ENCODE measurements at places on chromosomes 16 and 17.

DNA sequence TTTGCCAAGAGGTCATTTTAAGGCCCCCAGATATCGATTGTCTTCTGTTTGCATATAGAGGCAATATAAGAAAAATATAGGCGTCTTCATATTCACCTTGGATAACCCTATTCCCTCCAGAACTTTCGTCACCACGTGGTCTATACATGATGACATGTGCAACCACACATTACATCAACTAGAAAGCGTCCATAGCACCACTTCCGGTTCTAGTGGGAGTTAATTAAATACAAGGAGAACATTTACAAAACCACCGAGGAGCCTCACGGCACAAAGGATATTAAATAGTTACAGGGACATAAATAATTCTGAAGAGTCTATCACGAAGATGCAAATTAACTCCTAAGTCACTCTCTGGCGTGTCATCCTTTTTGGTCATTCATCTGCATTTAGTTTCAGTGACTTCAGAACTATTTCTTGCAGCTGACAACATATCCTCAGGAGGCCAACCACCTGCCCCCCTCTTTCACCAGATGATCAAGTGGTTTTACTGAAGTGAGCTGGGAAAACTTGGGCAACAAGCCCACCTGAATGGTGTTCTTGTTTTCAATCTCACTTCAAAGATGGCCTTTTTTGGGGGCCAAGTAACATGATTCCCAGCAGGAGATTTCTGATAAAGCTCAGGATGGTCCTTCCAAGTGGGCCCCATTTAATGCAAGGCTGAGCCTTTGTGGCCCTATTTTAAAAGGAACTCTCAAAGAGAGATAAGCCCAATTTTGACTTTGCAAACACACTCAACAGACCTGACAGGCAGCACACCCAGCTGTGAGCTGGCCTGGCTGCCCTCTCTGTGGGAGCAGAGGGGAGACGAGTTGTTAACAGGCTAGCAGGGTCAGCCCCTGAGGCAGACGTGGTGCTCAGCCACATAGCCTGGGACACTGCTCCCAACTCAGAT, 15.3 kb downstream of the CMTM3 start:
- no peaks in the 10 kb centered on the region for H3K36me3 ChIP-seq
- no peak for ATAC-seq
- no peak overlapping the region for H3K4me3 ChIP-seq
- H3K27me3 ChIP-seq: peaks cover 46% of the 10 kb centered on the region

DNA sequence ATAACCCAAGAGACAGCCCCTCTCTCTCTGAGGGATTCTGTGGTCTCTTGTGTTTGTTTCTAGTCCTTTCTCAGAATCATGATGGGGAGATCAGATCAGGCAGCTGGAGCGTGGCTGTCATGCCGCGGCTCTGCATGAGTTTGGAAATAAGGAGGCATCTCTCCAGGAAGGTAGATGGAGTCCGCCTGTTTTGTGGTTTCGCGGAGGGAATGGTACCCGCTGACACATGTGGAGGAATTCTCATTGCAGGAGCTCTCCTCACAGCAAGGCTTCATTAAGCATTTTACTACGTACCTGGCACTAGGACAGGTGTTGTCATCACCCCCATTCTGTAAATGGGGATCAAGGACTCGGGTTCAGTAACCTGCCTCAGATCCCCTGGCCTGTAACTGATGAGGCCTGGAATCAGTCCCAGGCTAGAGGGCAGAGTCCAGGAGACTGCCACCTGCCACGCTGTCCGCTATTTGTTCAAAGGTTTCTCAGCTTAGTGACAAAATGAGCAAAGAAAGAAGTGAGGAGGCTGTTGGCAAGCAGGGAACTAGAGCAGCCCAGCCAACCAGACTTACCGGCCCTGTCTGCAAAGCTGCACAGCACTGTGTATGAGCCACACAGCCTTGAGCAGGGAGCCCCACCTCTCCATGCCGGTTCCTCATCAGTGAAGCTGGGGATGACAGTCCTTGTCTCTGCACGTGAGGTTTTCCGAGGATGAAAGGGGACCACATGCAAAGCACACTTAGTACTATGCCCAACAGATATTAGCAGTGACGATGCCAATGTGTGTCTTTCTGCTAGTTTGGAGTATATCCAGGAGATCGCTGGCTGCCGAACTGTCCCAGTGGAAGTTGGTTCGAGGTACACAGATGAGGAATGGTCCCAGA, 11.0 kb downstream of the KDM8 start:
- H3K4me3 ChIP-seq: no peak overlapping the region
- no peaks in the 10 kb centered on the region for H3K4me1 ChIP-seq
- no peaks in the 10 kb centered on the region for H3K27me3 ChIP-seq

- H3K36me3 ChIP-seq: no peaks in the 10 kb centered on the region
- no peak overlapping the region for H3K4me3 ChIP-seq
- no peaks in the 10 kb centered on the region for H3K27me3 ChIP-seq
- ATAC-seq: no peak
Observed at GRCh38 chr17:7431231-7431630, 2.6 kb downstream of the SPEM3 start.

GRCh38 chr16:69329369-69330285, 761 bp downstream of the PDF start:
- H3K4me1 ChIP-seq: peaks cover 47% of the 10 kb centered on the region
- peak overlapping the region; percentile 88 for H3K4me3 ChIP-seq
- H3K27me3 ChIP-seq: no peaks in the 10 kb centered on the region

- peaks cover 19% of the 10 kb centered on the region for H3K4me1 ChIP-seq
- no peaks in the 10 kb centered on the region for H3K27me3 ChIP-seq
- peaks cover 22% of the 10 kb centered on the region for H3K36me3 ChIP-seq
- peak within 1 kb of the TSS; percentile 98 for H3K27ac ChIP-seq
- peak; percentile 98 for ATAC-seq
- H3K4me3 ChIP-seq: peak within 1 kb of the TSS; percentile 100
Observed at GRCh38 chr17:43006639-43007551, at the start of gene IFI35. Gene IFI35 (plus strand): TSS chr17:43006784. CDS start chr17:43006948, 164 bp downstream.

DNA sequence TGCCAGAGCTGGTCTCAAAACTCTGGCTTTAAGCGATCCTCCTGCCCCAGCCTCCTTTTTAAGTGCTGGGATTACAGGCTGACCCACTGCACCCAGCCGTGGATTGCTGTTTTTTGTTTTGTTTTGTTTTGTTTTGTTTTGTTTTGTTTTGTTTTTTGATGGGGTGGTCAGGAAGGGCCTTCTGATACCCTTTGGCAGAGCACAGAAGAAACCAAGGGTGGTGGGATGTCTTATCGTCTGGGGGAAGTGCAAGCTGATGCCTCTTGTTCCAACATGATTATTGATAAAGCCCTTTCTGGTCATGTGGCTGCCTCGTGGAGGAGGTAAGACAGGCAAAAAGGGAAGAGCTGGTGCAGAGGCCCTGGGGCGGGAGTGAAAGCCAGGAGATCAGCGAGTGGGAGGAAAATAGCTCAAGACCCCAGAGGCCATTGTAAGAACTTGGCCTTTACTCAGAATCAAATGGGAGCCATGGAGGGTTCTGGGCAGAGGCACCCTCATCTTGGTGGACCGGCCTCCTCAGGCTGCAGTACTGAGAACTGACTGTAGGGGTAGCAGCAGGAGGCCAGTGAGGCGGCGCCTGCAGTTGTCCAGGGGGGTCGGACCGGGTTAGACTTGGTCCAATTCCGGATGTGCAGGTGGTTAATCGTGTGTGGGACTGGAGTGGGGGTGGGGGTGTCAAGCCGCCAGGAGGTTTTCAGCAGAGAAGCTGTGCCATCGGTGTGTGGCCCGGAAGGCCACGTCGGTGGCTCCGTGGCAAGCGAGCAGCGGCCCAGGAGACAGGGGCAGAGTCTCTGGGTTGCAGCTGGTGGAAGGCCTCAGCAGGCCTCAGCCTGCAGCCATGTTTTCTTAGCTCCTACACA, 84.4 kb upstream of the GSE1 start:
- no peaks in the 10 kb centered on the region for H3K36me3 ChIP-seq
- no peak for ATAC-seq
- H3K27me3 ChIP-seq: peaks cover 19% of the 10 kb centered on the region
- H3K4me3 ChIP-seq: no peak overlapping the region

DNA sequence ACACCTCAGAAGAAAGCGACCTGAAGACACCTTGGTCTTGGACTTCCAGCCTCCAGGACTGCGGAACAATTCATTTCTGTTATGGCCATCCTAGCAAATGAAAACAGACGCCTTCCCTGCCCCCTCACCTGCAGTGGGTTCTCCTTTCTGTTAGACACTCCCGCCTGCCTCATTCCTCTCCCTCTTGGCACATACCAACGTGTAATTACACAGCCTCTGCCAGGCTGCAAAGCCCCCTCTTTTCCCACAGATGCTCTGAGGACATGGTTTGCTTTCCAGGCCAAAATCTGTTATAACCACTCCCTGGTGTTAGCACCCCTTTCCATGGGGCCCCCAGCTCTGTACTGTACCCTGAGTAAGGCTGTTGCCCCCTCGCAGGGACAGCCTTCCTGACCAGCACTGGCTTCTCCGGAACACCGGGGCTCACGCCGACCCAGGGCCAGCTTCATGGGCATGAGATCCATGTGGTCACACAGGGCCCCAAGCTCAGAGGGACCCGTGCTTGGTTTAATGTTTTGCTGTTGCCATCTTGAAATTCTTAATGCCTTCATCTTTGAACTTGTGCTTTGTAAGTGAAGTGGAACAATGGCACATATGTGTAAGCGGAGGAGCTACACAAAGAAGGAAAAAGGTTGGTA, 64.1 kb downstream of the SDK2 start:
- no peak overlapping the region for H3K27ac ChIP-seq
- no peaks in the 10 kb centered on the region for H3K27me3 ChIP-seq
- no peak overlapping the region for H3K4me3 ChIP-seq
- peaks cover 60% of the 10 kb centered on the region for H3K4me1 ChIP-seq

- H3K27me3 ChIP-seq: no peaks in the 10 kb centered on the region
- no peak for ATAC-seq
- H3K4me3 ChIP-seq: no peak overlapping the region
- peaks cover 18% of the 10 kb centered on the region for H3K4me1 ChIP-seq
- H3K27ac ChIP-seq: no peak overlapping the region
- H3K36me3 ChIP-seq: peaks cover 42% of the 10 kb centered on the region
Observed at GRCh38 chr17:80710714-80711302, 166.2 kb downstream of the RPTOR start.

DNA sequence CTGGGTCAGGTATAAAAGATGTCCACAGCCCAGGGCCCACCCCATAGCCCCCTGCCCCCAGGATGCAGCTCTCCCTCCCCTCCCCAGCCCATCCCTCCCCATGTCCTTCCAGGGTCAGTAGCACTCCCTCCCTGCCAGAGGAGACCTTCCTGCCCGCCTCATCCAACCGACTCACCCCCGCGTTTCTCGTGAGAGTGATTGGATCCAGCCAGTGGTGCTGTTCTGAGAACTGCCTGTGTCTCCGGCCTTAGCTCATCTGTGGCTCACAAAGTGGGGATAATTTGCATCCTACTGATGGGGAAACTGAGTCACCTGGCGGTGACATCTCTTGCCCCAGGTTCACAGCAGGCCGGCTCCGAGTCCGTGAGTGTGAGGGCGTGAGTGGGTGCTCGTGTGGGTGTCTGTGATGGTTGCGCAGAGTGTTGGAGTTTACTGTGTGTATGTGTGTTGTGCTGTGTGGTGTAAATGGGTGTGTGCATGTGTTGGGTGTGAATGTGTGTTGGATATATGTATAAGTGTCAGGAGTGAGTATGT, 90.7 kb upstream of the GSE1 start:
- H3K36me3 ChIP-seq: no peaks in the 10 kb centered on the region
- H3K27ac ChIP-seq: no peak overlapping the region
- ATAC-seq: no peak
- H3K4me3 ChIP-seq: no peak overlapping the region

GRCh38 chr16:11105038-11105903, 150.7 kb downstream of the SOCS1 start:
- H3K27ac ChIP-seq: peak overlapping the region; percentile 86
- ATAC-seq: peak; percentile 93
- no peaks in the 10 kb centered on the region for H3K27me3 ChIP-seq
- peaks cover 52% of the 10 kb centered on the region for H3K4me1 ChIP-seq
- peaks cover 36% of the 10 kb centered on the region for H3K36me3 ChIP-seq
- H3K4me3 ChIP-seq: peak overlapping the region; percentile 40

GRCh38 chr17:62675260-62675659, 47.8 kb downstream of the MRC2 start:
- H3K4me1 ChIP-seq: no peaks in the 10 kb centered on the region
- H3K27ac ChIP-seq: no peak overlapping the region
- H3K27me3 ChIP-seq: no peaks in the 10 kb centered on the region
- no peaks in the 10 kb centered on the region for H3K36me3 ChIP-seq
- ATAC-seq: no peak

- H3K36me3 ChIP-seq: no peaks in the 10 kb centered on the region
- H3K4me1 ChIP-seq: no peaks in the 10 kb centered on the region
- no peak overlapping the region for H3K27ac ChIP-seq
- peaks cover 7% of the 10 kb centered on the region for H3K27me3 ChIP-seq
Observed at GRCh38 chr17:72534265-72534664, 413.4 kb downstream of the SOX9 start.

GRCh38 chr16:75534560-75535205, 1.2 kb downstream of the CHST5 start:
- H3K36me3 ChIP-seq: no peaks in the 10 kb centered on the region
- H3K27me3 ChIP-seq: no peaks in the 10 kb centered on the region
- H3K4me1 ChIP-seq: no peaks in the 10 kb centered on the region
- no peak overlapping the region for H3K4me3 ChIP-seq
- no peak overlapping the region for H3K27ac ChIP-seq

- peak overlapping the region; percentile 93 for H3K27ac ChIP-seq
- peaks cover 14% of the 10 kb centered on the region for H3K36me3 ChIP-seq
- peaks cover 38% of the 10 kb centered on the region for H3K4me1 ChIP-seq
- no peaks in the 10 kb centered on the region for H3K27me3 ChIP-seq
- no peak for ATAC-seq
Observed at GRCh38 chr17:81976332-81977210, 858 bp upstream of the ASPSCR1 start.

- no peak overlapping the region for H3K4me3 ChIP-seq
- no peak for ATAC-seq
- peaks cover 2% of the 10 kb centered on the region for H3K36me3 ChIP-seq
- H3K27me3 ChIP-seq: no peaks in the 10 kb centered on the region
- H3K27ac ChIP-seq: no peak overlapping the region
- H3K4me1 ChIP-seq: peaks cover 42% of the 10 kb centered on the region
Observed at GRCh38 chr17:45155483-45155882, 6.2 kb upstream of the HEXIM2 start.

DNA sequence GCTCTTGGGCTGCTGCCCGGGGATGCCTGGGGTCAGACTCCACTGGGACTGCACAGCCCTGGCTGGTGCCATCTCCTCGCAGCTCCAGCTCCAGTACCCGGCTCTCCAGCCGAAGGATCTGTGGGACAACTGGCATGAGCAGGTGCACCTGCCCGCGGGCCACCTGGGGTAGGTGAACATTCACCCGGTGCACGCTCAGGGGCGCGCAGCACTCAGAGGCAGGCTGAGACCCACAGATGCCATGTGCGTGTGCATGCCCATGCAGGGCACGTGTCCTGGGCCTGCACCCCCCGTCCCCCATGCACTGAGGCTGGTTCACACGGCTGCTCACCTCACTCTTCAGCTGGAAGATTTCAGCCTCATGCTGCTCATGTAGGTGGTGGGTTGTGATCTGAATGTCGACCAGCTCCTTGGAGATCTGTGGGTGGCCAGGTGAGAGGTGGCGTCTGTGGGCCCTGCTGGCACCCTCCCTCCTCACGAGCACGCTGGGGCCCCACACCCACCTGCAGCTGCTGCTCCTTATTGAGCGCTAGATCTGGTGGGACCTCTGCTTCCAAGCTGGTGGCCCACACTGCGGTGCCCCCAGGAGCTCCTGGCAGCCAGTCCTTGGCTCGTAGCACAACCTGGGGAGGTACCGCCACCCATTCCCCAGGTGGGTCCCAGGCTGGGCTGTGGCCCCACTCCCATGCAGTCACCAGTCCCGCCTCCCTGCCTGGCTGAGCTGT, 618 bp downstream of the CCDC78 start:
- ATAC-seq: no peak
- peaks cover 6% of the 10 kb centered on the region for H3K36me3 ChIP-seq
- H3K4me1 ChIP-seq: peaks cover 37% of the 10 kb centered on the region
- H3K4me3 ChIP-seq: peak overlapping the region; percentile 84
- H3K27me3 ChIP-seq: no peaks in the 10 kb centered on the region

- peaks cover 56% of the 10 kb centered on the region for H3K27me3 ChIP-seq
- no peaks in the 10 kb centered on the region for H3K4me1 ChIP-seq
- ATAC-seq: no peak
- no peaks in the 10 kb centered on the region for H3K36me3 ChIP-seq
Observed at GRCh38 chr17:34603974-34604373, 24.6 kb downstream of the TMEM132E start.

Data from stimulated activated memory B cell treated with anti-CD40 and anti-IgM and Interleukin-4, amounts not matched to agents 10 μg/mL and 1 μg/mL and 100 μg/mL, for 72 hours (primary cell).